Stimulated activated CD8-positive, alpha-beta memory T cell treated with anti-CD3 and anti-CD28 coated beads, Interleukin-7, amount 100 ng/mL, for 1 hour (primary cell): ENCODE measurements at places on chromosomes 12 and 14.

- no peak for DNase-seq
Observed at GRCh38 chr14:100611811-100612480, 24.7 kb upstream of the BEGAIN start.

DNA sequence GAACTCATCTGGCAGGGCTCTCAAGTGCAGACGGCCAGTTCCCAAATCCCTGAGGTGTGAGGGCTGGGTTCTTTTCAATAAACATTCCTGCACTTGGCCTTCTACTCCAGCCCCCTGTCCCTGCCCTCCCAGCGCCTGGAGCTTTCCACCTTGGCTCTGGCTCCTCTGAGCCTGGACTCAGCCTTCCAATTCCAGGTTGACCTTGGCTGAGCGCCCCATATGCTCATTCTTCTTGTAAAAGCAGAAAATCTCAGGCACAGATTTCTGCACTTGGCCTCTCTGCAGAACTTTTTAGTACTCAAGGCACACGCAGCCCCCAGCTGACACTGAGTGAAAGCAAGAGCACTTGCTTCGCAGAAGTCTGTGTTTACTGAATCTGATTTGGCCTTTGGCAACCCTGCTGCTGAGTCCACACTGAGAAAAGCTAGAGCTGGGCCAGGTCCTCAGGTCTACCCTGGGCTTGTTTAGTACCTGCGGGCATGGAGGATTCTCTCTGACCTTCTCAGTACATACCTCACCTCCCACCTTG lies 222.7 kb downstream of the MSRB3 start:
- no peak for DNase-seq

DNA sequence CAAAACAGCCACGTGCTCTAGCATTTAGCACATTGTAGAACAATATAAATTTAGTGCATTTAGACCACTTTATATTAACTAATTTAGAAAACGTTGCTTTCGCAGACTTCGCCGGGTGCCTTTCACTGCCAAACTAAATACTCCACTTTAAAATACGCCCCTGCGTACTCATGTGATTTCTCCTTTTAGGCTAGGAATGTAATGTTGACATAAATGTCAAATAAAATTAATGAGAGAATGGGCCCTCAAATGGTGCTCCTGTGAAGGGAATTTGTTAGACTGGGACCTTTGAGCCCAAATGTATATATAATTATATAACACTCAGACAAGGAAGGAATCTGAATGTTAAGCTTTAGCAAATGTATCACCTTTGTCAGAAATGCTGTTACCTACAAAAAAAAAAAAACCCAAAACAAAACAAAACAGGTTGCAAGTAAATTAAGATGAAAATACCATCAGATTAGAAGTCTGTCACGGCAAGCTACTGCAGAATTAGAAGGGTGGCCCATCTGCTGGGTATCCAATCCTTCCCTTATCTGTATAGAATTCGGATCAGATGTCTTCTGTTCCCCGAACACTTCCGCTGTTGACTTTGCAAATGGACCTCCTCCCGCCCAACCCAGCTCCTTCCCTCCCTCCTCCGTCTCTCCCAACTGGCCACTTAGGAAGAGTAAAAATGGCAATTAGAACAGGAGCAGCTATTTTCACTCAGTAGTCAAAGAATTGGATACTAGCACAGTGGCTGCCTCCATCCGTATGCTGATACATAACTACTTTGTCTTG lies 159.3 kb upstream of the FOXN3 start:
- DNase-seq: no peak

DNA sequence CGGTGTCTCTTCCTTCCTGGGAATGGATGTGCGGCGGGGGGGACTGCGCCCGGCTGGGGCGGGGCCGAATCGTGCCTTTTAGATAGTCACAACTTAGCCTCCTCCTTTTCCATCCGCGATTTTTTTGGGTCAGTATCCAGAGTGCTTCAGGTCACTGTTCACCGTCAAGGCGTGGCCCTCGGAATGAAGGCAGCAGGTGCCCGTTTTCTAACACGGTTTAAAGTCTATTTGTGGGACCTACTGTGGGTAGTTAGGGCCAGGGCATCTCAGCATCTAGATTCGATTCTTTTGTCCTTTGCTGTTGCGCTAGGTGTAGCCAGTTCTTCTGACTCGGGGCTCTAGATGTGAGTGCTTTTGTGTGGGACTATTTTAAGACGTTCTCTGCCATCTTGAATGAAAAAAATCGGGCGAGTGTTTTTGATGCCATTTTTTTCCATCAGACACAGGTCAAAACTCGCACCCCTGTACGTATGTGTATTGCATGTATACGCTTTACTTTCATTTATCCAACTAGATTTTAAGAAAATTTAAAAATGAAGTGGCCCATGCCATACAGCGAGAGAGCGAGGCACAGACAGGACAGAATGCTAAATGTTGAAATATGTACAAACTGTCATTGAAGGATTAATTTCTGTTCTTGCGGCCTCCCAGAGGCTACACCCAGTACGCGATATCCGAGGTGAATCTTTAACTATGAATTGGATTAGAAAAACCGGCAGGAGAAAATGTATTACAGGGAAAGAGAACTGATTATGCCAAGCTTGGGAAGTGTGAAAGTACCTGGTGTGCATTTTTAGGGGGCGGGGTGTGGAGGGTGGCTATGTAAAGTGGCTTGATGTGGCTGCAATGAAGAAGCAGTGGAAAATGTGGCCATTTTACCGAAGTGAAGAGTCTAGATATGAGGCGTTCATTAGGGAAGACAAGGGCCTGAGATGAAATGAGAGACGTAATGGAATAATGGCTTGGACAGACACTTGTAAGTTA lies 835 bp downstream of the VEZT start:
- peak; percentile 11 for DNase-seq

- no peak for DNase-seq
Observed at GRCh38 chr14:31895646-31896045, 181.5 kb upstream of the ARHGAP5 start.

DNA sequence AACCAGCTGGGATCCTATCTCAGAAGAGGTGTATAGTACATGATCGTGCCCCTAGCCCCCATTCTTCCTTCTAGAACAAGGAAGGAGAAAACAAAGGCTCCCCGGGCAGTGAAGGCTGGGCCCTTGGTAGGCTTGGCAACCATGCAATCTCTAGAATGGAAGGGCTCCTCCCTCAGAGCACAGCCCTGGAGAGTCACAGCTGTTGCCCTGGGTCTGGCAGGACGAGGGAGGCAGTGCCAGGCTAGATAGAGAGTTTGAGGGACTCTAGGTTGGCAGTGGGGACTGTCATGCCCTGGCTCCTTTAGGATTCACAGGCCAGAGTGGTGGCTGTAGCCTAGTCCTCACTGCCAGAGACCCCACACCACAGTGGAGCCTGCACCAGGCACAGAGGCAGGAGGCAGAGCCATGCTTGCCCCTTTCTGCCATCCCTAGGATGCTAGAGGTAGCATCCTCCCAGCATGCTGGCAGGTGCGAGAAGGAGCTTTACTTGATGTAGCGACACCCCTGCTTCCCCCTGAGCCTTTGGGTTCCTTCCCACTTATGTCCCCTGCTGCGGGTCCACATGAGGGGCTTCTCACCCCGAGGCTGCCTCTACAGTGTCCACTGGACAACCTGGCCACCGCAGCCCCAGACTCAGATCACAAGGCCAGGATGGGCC lies 33.4 kb upstream of the CIPC start:
- no peak for DNase-seq

DNA sequence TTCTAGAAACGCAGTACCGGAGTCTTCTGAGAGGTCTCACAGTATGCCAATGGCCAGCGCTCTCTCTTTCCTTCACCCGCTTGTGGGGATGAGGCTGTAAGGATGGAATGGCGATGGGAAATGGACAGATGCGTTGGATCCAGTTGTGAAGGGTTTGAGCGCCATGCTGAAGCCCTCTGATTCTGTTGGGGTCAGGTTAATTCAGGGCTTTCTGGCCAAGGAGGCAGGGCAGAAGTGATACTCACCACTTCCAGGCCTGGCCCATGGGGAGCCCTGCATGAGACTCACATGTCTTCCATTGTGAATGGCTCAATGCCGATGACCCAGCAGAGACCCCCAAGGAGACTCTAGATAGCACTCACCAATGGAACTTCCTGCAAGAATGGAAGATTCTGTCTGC lies 114.3 kb downstream of the BCL11B start:
- no peak for DNase-seq

DNA sequence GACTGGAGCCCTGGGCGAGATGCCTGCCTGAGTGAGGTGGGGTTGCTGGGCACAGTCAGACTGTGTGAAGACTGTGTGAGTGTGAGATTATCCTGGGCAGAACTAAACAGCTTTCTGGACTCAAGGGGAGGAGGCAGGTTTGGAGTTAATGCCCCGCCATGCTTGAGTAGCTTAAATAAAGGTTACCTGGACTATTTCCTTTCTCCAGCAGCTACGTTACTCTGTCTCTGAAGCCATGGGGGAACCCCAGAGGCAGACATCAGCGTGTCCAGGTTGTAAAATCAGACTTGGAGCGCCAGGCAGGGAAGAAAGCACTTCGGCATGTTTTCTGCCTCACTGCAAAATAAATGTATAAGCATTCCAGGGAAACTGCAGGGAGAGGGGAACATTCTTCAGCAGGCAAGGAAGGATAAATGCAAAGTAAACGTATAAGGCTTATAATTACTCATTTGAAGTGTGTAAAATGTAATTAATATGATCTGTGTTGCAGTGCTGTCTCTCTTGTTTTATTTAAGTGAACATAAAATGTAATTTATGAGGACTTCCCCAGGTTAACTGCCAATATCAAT lies 129.7 kb downstream of the CHST11 start:
- no peak for DNase-seq

- no peak for DNase-seq
Observed at GRCh38 chr12:127282786-127283565, 984.0 kb upstream of the TMEM132C start.

DNA sequence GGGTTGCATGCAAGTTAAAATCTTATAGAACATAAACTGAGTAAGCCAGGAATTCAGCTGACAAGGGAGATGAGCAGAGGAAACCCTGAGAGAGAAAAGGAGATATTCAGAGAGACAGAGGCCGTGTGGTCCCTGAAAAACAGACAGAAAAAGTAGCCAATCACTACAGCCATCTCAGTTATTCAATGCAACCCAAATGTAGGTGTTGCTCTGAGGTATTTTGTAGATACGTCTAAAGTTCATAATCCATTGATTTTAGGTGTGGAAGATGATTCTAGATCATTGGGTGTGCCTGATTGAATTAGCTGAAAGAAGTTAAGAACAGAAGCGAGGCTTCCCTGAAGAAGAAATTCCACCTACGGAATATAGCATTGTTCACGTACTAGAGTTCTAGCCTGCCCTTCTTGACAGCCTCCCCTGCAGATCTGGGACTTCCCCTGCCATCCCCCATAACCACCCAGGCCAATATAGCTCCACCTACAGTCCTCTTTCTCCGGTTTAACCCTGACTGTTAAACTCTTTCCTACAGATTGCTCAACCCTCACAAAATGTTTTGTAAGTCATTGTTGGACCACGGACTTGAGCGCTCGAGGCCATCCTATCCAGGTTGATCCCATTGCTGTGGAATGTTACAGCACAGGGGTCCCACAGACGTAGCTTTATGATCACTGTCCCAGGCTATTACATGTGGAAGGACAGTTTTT lies 21.7 kb downstream of the AICDA start:
- DNase-seq: no peak

DNA sequence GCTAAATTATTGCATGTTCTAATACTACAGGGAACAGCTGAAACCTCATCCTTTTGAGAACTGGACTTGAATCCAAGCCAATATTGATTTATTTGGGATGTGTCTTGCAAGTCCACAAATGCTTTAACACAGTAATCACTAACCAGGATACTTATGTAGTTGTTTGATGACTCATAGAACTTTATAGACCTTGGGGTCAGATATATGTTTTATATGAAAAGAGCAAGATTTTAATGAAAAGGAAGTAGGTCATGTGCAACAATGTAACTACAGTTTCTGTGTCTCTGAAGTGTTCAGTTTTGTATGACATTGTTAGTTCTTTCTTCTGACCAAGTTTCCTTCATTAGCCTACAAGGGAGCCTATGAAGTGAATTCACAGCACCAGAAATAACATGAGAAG lies 352.0 kb downstream of the ZFP36L1 start:
- no peak for DNase-seq

DNA sequence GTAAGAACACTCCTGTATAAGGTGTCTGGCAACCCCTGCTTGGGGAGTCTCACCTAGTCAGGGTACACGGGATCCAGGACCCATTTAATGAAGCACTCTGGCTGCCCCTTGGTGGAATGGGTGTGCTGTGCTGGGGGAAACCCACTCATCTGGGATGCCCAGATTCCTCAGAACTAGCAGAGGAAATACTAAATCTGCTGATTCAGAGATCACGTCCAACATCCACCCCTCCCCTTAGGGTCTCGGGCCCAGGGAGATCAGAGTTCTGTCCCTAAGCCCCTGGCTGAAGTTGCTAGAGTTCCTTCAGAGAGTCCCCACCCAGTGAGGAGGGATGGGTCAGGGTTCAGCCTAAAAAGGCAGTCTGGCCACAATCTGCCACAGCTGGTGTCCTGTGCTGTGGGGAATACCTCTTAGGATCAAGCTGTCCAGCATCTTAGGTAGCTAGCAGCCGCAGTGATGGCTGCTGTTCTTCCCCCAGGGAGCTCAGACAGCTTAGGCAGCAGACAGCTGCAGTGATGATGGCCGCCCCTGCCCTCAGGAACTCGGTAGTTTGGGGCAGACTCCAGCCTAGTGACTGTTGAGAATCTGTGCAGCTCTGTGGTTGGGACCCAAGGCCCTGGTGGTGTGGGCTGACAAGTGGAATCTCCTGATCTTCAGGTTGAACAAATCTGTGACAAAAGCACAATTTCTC lies 74.8 kb downstream of the IFNG-AS1 start:
- DNase-seq: no peak

DNA sequence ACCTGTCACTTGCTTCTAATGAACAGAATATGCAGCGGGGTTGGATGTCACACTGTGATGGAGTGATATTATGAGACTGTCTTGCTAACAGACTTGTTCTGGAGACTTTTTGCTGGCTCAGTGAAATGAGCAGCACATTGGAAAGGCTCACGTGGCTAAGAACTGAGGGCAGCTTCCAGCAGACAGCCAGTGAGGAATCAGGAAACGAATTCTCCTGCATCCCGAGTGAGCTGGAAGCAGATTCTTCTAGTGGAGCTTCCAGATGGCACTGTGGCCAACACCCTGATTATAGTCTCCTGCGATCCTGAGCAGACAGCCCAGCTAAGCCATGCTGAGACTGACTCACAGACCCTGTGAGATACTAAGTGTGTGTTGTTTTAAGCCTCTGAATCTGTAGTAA lies 16.1 kb upstream of the TSPAN9 start:
- no peak for DNase-seq
